ENCODE measurements at places on chromosomes 3 and 15. TPM values are rescaled to one million over a fixed set of nuclear protein-coding genes. Genes with fewer than 3 reads are reported as not detected.

- no peak for DNase-seq
These were observed 114.4 kb upstream of the WNT5A start for GRCh38 chr3:55601366-55602080.

DNA sequence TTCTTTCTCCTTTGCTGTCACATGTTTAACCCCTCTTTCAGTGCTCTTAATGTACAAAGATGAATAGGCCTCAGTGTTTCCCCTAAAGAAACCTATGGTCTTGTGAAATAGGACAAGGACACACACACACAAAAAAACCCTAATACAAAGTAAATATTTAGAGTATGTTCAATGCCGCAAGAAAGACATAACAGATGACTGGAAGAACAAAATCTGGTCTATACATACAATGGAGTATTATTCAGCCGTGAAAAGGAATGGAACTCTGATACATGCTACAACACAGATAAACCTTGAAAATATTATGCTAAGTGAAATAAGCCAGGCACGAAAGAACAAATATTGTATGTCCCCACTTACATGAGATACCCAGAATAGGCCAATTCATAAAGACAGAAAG is 123.1 kb downstream of the ADAM10 start:
- no peak for DNase-seq

- DNase-seq = no peak
These were observed 194.2 kb upstream of the PROK2 start for GRCh38 chr3:71979175-71979574.

Gene PSMA4
- total RNA-seq = 176 TPM

- no peak for DNase-seq
These were observed 13.0 kb downstream of the TF start for GRCh38 chr3:133758964-133759739.

Gene SCG5
- total RNA-seq = 55.4 TPM

Gene BTLA
- total RNA-seq = not detected

DNA sequence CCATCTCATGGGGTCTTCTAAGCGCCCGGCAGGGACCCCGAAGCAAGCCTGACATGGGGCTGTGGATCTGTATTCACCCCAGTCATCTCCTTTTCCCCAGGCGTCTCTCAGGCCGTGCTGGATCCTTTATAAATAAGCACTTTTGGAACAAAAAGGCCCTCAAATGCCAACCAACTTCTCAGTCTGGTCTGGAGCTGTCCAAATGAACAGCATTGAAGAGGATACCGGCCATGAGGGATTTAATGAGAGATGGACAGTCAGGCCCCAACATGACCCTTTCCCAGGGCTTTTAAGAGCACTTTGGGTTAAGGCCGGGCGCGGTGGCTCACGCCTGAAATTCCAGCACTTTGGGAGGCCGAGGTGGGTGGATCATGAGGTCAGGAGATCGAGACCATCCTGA is 89.2 kb upstream of the SPATA12 start:
- no peak for DNase-seq

Gene RASL12
- total RNA-seq = 14.0 TPM

- no peak for DNase-seq
These were observed 81.7 kb downstream of the MEGF11 start for GRCh38 chr15:66171841-66172240.

DNA sequence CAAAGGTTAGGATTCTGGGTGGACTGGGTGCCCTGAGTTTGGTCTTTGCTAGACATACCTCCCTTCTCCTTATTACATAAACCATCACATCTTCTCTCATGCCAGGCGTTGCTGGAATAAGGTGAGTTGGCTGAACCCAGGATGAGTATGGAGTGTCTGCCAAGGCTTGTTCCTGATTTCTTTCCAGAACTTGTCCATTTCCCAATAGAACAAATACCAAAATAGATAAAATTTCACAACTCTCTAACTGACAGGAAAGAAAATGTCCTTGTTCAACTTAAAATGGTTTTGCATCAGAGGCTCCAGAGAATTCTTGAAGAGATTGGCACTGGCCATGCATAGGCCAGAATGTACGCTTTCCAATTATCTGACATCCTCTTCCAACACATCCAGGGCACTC is 291.9 kb downstream of the IGSF11 start:
- no peak for DNase-seq

Gene INKA1
- 9.4 TPM for total RNA-seq

- no peak for DNase-seq
These were observed 21.7 kb downstream of the EEFSEC start for GRCh38 chr3:128174675-128175590.

DNA sequence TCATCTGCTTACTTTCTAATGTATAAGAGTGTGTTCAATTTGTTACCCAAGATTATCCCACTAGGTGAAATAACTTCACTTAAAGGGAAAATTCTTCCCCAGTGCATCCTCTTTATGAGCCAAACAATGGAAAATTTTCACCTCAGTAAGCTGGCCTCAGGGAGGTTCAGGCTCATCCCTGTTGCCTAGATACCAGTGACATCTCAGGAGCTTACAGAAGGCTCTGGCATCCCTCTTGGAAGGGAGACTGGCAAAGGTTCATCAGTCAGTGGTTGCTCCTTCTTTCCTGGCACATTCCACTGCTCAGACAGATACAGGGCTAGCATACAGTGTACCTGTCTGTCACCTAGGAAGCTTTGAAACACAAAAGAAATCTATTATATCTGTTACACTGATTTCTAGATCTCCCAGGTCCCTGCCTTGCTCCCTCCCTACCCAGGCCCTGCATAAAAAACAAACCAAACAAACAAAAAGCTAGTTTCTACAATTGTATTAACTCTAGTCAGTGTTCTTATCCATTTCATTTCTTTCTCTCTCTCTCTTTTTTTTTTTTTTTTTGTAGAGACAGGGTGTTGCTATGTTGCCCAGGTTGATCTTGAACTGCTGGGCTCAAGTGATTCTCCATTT is 1.7 kb downstream of the IP6K2 start:
- DNase-seq = no peak

- DNase-seq = no peak
These were observed 167.3 kb upstream of the NDN start for GRCh38 chr15:23854203-23854911.

DNA sequence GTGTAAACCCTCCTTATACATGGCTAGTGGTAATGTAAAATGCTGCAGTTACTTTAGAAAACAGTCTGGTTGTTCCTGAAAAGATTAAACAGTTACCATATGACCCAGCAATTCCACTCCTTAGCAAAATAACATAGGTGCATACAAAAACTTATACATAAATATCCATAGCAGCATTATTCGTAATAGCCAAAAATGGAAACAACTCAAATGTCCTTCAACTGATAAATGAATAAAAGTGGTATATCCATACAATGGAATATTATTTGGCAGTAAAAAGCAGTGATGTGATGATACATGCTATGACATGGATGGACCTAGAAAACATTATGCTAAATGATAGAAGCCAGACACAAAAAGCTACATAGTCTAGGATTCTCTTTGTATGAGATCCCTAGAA is 31.6 kb upstream of the SIN3A start:
- DNase-seq = no peak

Gene MORC1
- 0.18 TPM for total RNA-seq

Gene TERC
- 11.8 TPM for total RNA-seq

DNA sequence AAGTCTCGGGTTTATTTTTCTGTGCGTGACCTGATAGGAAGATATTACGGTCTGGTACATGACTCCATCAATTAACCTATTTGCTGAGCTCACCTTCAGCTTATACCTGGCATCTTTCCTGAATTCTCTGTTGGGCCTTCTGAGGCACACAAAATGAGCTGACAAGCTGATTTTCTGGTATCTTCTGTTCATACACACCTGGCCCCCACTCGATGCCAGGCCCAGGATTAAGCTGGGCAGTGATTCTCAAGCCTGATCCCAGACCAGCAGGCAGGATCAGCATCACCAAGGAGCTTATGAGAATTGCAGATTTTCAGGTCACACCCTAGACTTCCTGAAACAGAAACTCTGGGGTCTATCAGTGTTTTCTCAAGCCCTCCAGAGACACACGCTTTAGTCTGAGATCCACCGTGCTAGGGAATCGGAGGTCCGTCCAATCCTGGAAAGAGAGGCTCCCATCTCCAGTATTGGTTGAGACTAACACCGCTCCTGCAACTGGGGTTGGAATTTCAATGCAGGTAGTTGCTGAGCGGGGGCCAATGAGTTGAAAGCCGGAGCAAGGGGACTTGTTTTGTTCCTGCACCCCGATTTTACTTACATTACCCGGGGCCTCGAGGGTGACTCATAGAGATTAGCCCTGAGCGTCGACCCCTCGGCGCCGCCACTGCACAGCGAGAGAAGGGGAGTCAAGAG is 636 bp upstream of the EIF1B start:
- no peak for DNase-seq

DNA sequence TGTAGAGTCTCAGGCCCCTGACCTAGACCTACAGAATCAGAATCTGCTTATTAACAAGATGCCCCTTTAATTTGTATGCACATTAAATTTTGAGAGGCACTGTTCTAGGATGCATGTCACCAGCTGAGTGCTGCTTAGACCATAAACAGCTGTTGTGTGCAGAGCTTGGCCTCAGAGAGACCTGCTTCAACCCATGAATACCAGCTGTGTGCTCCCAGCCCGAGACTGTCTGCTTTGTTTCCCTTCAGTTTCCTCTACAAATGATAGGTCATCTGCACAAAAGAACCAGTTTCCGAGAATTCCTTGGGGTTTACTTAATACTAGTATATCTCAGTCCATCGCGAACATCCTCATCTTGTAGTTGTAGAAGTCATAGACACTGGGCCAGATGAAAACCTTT is 158.5 kb upstream of the PFN2 start:
- no peak for DNase-seq

Gene AQP9
- not detected for total RNA-seq

Gene EMC7
- 35.0 TPM for total RNA-seq

- no peak for DNase-seq
These were observed 1.9 kb downstream of the MAP4 start for GRCh38 chr3:48014358-48014757.

DNA sequence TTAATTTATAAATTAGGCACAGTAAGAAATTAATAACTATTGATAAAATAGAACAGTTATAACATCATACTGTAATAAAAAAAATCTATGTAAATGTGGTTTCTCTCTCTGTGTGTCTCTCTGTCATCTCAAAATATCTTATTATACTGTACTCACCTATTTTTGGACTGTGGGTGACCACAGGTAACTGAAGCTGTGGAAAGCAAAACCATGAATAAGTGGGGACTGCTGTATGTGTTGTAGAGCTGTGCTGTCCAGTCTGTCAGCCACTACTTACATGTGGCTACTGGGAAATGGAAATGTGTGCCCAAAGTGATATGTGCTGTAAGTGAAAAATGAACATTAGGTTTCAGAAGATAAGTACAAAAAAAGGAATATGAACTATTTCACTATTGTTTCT is 145.5 kb downstream of the CNTN4 start:
- DNase-seq = no peak

Gene GOLGA8J
- total RNA-seq = not detected

DNA sequence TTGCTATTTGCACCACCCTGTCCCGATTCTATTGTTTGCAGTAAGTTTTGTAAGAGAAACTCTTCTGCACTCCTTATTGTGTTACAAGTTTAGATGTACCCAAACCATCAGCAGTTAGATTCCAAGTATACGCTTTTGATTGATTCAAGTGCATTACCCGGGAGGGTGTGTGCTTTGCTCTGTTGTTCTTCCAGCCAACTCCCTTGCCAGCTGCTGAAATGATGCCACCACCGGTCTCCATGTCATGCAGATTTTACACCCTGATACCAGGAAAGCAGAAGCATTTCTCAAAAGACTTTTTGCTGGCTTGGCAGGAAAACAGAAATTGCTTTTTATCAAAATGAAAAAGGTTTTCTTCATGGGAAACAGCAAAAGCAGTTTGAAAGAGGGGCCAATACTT is 1006.6 kb upstream of the CFAP20DC start:
- DNase-seq = no peak

- DNase-seq = no peak
These were observed 17.3 kb upstream of the SAMD7 start for GRCh38 chr3:169894110-169894509.

Measured in mesothelial cell of epicardium (in vitro differentiated cells).